AG10803 (cell line): ENCODE measurements at places on chromosomes 3 and 15.

DNA sequence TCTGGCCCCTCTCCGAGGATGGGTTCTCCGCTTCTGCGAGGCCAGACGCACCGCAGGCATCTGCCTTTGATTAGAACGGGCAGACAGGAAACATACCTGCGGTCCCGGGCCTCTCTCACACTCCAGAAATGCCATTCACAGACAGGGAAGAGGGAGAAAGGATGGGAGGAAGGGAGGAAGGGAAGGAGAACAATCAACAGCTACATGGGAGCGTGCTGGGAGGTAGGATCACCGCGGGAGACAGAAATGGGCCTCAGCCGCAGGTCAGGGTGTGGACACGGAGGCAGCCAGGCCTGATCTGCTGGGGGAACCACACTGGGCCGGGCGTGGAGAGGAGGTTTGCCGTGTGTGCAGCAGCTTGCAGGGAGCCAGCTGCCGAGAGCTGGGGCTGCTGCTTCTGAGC lies 90.7 kb upstream of the RGMA start:
- no peak for DNase-seq

GRCh38 chr15:23846218-23846617 lies 159.1 kb upstream of the NDN start:
- no peak for DNase-seq

GRCh38 chr3:16790432-16791400 lies 94.0 kb upstream of the PLCL2 start:
- DNase-seq = no peak

GRCh38 chr15:88794001-88794400 lies 9.2 kb upstream of the ACAN start:
- DNase-seq = no peak

- no peak for DNase-seq
Observed at GRCh38 chr3:71905426-71905825, 120.5 kb upstream of the PROK2 start.

DNA sequence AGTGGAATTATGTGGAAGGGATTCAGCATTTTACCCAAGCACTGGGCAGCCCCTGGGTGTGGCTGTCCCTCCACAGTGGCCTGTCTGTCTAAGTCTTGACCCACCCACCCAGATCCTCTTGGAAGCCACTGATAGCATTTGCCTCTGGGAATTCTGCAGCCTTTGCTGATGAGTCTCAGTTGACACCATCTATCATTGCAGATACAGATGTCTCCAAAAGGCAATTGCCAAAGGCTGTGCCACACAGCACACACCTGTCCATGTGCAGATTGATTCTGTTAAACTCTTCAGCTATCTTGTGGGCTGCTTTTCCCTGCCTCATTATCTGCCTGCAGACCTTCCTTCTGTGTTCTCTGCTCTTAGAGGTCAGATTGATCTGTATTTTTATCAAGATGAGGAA lies 18.1 kb downstream of the CX3CR1 start:
- no peak for DNase-seq

DNA sequence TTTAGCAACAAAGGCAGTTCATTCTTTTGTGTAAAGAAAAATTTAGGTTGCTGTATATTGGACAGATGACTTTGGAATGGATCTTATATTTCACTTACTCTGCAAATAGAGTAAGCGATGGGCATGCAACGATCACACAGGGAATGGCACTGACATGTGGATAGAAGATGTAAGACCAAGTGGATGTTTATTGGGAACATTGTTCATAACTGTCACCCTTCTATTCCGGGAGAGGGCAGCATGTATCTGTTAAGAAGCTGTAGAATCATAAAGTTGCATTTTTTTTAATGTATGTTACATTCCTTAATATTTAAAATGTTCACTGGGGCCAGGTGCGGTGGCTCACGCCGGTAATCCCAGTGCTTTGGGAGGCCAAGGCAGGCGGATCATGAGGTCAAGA lies 41.2 kb downstream of the HPS3 start:
- no peak for DNase-seq

- DNase-seq = no peak
Observed at GRCh38 chr3:161682715-161683114, 186.1 kb downstream of the OTOL1 start.
